ENCODE measurements at places on chromosomes 5 and 9.

DNA sequence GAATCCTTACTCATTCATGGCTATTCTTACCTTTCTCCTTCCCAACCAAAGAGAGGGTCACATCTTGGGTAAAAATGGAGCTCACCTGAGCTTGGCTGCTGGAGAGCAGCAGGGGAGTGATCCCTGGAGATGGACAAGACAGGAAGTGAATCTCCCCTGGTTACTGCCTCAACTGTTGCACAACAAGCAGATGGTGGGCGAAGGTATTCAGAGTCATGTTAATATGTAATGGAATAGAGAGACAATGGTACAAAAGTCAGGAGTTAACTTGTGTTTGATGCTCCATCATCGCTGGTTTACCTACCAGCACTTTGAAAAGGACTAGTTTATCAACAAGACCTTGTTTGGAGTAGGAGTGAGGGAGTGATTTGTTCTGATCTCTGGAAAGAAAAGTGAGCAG lies 13.0 kb upstream of the PLPP1 start:
- DNase-seq = peak; percentile 55

DNA sequence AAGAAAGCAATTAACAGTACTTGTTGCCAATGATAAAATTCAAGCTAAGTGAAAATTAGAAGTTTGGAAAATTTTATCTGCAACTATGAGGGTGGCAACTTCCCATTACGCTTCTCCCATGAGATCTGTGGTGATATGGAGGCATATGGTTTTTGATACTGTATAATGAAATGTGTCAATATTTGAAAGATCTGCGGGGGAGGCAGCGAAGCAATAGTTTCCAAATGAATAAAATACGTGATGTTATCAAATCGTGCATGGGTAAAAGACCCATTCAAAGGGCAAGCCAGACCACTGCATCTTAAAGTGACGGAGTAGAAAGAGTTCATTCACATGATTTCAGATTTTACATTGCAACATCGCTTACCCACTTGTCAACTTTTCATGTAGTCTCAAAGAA lies 20.9 kb upstream of the BOD1 start:
- DNase-seq = no peak

DNA sequence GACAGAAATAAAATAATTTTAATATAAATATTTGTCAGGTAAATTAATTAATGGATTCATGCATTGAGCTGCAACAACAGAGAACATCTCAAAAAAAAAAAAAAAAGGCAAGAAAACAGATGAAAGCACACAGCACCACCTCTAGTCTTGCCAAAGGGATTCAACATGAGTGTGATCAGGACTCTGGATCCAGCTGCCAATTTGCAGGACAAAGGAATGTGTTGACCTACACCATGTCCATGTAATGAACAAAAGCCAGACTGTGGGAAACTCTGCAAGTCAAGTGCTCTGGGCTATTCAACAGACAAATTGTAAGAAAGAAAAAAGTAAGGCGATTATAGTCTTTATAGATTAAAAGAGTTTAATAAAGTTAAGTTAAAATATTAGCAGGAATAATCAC lies 769.3 kb downstream of the TLR4 start:
- DNase-seq = no peak

- peak; percentile 45 for DNase-seq
Observed at GRCh38 chr5:103364074-103364473, 105.5 kb downstream of the MACIR start.

- no peak for DNase-seq
Observed at GRCh38 chr9:24820196-24820595, 274.5 kb upstream of the IZUMO3 start.

GRCh38 chr9:33229359-33230114 lies 10.4 kb upstream of the SPINK4 start:
- DNase-seq = peak; percentile 88

- peak; percentile 48 for DNase-seq
Observed at GRCh38 chr5:119578937-119579336, 50.4 kb upstream of the FAM170A start.

DNA sequence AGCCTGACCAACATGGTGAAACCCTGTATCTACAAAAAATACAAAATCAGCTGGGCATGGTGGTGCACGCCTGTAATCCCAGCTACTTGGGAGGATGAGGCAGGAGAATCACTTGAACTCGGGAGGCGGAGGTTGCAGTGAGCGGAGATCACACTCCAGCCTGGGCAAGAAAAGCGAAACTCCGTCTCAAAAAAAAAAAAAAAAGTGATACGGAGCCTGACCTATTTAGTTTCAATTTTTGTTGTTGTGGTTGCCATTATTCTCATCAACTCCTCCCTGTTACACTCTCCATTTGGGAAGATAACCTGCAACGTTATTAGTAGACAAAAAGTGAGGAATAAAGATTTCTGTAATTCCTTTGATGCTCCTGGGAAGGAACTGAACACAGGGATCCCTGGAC lies 1.3 kb downstream of the STOM start:
- no peak for DNase-seq

DNA sequence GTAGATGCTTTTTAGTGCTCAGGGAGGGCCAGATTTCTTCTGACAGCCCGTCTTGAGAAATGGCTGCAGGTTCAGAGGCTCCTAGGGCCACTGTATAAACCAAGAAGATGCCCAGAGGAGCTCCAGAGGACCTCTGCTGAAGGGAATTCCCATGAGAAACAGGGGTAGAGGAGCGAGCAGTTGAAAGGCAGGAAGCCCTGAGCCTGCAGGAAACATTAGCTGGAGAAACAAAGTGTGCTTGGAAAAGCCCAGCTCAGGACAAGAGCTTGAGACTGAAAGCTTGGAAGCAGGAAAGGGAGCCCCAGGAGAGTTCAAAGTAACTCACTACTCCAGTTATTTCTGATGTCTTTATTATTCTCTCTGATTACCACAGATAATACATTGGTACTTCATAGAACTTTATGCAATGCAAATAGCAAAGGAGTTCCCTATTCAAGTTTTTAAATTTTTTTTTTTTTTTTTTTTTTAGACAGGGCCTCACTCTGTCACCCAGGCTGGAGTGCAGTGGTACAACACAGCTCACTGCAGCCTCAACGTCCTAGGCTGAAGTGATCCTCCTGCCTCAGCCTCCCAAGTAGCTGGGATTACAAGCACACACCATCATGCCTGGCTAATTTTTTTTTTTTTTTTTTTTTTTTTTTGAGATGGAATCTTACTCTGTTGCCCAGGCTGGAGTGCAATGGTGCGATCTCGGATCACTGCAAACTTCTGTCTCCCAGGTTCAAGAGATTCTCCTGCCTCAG lies 16.5 kb downstream of the HBEGF start:
- no peak for DNase-seq

GRCh38 chr5:4880304-4880741 lies 259.8 kb upstream of the ADAMTS16 start:
- DNase-seq = no peak

GRCh38 chr9:93060746-93061259 lies 2.3 kb downstream of the SUSD3 start:
- peak; percentile 70 for DNase-seq

DNA sequence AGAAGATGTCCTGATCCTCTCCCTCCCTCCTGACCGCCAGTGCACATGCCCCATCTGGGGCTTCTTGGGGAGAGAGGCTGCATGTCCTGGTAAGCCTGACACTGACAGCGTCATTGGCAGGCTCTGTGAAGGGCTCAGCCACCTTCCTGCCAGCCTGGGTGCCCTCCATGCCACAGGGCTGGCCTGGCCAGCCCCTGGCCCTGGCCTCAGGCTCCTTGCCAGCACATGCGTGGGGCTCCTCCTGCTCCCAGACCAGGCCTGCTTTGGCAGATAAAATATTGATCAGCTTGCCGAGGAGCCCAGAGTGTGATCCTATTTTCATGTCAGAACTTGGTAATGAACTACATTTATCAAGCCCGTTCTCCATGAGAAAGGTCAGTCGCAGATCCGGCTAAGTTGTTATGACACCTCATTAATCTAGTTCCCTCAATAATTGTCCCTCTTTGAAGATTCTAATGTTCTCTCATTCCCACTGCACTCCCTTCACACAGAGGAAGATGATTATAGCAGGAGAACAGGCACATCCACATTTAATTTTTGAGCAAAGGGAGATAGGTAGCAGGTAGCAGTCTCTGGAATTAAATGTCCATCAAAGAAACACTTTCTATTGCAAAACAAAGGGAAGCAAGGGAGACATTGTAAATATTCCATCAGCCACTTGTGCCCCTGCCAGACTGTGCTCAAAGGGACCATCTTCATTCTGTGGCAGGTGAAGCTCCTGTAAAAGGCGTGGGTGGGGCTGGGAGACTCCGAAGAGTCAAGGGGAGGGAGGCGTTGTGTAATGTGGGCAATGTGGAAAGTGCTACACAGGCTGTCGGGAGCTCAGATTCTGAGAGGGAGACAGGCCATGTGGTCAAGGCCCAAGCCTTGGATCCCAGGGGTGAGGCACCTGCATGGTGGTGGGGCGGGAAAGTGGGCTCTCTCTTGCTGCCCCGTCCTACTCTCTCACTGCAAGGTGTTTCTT lies 272.0 kb downstream of the HSPA4 start:
- DNase-seq = no peak
